Activated T-cell treated with anti-CD3 and anti-CD28 coated beads for 24 hours (primary cell): ENCODE measurements at places on chromosomes 11 and 22.
A peak's percentile ranks its signal among the peaks of the same experiment; 100 is the strongest.

GRCh38 chr11:103499710-103500340, 390.6 kb downstream of the DYNC2H1 start:
- DNase-seq = no peak

DNA sequence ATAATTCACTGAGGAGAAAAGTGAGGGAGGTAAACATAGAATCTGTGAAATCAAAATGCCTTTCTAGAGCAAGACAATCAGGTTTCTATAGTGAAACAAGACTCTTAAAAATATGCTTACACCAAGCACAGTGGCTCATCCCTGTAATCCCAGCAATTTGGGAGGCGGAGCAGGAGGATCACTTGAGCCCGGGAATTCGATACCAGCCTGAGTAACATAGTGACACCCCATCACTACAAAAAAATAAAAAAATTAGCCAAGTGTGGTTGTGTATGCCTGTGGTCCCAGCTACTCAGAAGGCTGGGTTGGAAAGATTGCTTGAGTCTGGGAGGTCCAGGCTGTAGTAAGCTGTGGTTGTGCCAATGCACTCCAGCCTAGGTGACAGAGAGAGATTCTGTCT, 43.2 kb upstream of the ME3 start:
- no peak for DNase-seq

- DNase-seq = no peak
These were observed 450.0 kb downstream of the MIAT start for GRCh38 chr22:27107386-27107785.

- no peak for DNase-seq
These were observed 54.7 kb downstream of the PICALM start for GRCh38 chr11:86014221-86014620.

GRCh38 chr11:74478877-74479731, 11.8 kb upstream of the KCNE3 start:
- DNase-seq = no peak

GRCh38 chr11:102927624-102927990, 27.9 kb downstream of the MMP13 start:
- DNase-seq = no peak

DNA sequence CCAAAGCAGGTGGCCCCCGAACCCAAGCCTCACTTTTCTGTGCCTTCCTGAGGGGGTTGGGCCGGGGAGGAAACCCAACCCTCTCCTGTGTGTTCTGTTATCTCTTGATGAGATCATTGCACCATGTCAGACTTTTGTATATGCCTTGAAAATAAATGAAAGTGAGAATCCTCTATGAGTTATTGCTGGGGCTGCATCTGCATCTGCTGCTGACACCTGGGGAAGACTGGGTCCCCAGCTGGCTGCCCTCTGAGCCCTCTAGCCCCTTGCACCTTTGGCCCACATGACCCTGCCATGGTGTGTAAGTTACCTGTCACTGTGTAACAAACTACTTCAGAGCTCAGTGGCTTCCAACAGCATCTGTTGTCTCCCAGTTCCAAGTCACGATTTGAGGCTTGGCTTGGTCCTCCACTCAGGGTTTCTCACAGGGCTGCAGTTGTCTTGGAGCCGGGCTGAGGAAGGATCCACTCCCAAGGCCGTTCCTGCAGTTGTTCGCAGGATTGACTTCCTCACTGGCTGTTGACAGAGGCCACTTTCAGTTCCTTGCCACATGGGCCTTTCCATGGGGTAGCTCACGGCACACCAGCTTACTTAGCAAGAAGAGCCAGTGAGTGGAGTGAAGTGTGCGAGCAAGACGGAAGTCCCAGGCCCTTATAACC, 13.5 kb upstream of the UVRAG start:
- DNase-seq = no peak

DNA sequence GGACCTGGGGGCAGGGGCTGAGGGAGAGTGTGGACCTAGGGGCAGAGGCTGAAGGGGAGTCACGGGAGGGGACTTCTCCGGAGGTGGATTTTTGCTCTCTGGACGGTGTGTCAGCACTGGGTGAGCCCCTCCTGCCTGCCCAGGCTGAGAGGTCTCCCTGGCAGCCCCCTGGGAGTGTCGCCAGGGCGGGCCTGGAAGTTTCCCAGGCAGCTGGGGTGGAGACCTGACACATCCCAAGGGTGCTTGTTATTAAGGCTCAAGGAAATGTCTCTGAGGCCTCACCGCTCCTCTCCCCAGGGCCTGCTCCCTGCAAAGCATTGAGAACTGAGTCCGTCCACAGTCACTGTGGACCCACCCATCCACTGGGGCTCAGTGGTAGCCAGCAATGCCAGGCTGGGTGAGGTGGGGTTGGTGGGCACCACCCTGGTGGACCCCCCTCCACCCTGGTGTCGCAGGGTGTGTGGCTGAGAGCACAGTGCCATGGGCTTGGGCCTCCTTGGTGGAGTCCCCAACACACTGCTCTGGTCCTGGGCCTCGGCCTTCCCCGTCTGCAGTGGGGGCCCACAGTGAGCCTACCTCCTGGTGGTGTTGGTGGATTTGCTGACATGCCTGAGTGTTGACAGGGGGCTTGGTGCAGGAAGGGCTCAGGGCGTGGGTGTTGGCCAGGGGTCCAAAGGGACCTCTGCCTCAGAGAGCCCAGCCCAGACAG, 2.5 kb downstream of the CD81 start:
- no peak for DNase-seq

- DNase-seq = no peak
These were observed 29.2 kb downstream of the FAR1 start for GRCh38 chr11:13697710-13698109.

DNA sequence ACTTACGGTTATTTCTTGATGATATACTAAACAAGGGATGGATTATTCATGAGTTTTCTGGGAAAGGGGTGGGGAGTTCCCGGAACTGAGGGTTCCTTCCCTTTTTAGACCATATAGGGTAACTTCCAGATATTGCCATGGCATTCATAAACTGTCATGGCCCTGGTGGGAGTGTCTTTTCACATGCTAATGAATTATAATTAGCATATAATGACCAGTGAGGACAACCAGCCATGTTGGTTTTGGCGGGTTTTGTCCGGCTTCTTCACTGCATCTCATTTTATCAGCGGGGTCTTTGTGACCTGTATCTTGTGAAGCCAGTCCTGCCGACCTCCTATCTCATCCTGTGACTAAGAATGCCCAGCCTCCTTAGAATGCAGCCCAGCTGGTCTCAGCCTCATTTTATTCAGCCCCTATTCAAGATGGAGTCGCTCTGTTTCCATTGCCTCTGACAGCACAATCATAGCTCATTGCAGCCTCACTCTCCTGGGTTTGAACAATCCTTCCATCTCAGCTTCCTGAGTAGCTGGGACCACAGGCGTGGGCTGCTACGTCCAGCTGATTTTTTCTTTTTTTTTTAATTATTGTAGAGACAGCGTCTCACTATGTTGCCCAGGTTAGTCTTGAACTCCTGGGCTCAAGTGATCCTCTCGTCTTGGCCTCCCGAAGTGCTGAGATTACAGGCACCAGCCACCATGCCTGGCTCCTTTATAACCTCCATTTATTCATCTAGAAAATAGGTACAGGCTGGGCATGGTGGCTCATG, 52.6 kb upstream of the EMID1 start:
- no peak for DNase-seq

- no peak for DNase-seq
These were observed 12.3 kb upstream of the TXN2 start for GRCh38 chr22:36493690-36494110.

- DNase-seq = no peak
These were observed 6.0 kb upstream of the TNNT3 start for GRCh38 chr11:1913271-1914060.

- DNase-seq = peak; percentile 61
These were observed 32.1 kb upstream of the DGKZ start for GRCh38 chr11:46315033-46315738.

GRCh38 chr22:17592201-17592600, 28.9 kb downstream of the SLC25A18 start:
- no peak for DNase-seq

GRCh38 chr11:130846606-130847005, 69.7 kb downstream of the SNX19 start:
- no peak for DNase-seq

GRCh38 chr22:50505776-50506610, 1.5 kb downstream of the LMF2 start:
- no peak for DNase-seq

DNA sequence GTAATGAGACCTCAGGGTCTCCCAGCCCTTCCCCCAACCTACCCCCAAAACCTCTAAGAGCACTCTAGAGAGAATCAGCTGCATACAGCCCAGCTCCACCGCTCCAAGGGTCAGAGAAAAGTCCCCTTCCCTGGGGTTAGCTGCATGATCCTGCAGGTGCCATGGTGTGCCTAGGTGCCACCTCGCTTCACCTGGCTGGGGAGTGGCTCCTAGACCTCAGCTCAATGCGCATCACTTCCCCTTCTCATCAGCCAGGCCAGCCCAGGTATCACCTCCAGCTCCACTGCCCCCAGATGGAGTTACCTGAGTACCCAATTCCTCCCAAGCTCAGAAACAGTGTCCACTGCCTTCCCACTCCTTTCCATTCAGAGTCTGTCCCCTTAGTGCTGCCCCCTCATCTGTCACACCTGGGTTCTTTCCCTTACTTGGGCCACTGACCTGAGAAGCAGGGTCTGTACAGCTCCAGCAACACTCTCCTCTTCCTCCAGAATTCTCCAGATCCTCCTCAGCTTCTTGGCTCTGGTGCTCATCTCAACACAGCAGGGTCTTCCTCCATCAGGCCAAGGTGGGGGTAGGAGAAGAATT, 1.3 kb downstream of the STARD10 start:
- no peak for DNase-seq

GRCh38 chr22:45638834-45639746, 32.5 kb upstream of the ATXN10 start:
- DNase-seq = no peak

GRCh38 chr11:88626216-88626615, 288.7 kb upstream of the CTSC start:
- no peak for DNase-seq

DNA sequence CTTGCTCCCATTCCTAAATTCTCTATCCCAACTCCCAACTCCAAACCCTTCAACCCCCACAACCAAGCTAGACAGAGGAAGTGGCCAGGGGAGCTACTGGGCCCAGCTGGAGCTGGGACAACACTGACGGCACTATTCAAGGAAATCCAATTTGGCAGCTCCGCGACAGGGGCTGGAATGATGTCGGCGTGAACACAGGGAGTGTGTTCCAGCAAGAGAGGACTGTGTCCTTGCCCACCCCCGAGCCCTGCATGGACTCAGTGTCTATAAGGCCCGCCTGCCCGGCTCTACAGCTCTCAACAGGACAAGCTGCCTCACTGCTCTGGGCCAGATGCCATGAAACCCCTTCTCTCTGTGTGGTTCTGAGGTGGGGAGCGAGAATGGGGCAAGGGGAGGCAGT, 11.3 kb downstream of the PCSK7 start:
- DNase-seq = no peak

- peak; percentile 95 for DNase-seq
These were observed at the start of gene ARFGAP2 for GRCh38 chr11:47176328-47177228. Gene ARFGAP2 (minus strand): TSS chr11:47176879. CDS start chr11:47176853, 26 bp downstream.

- no peak for DNase-seq
These were observed 61.9 kb downstream of the RCN1 start for GRCh38 chr11:32152821-32153220.

- DNase-seq = no peak
These were observed 1137.7 kb upstream of the CNTN5 start for GRCh38 chr11:97883086-97883485.

DNA sequence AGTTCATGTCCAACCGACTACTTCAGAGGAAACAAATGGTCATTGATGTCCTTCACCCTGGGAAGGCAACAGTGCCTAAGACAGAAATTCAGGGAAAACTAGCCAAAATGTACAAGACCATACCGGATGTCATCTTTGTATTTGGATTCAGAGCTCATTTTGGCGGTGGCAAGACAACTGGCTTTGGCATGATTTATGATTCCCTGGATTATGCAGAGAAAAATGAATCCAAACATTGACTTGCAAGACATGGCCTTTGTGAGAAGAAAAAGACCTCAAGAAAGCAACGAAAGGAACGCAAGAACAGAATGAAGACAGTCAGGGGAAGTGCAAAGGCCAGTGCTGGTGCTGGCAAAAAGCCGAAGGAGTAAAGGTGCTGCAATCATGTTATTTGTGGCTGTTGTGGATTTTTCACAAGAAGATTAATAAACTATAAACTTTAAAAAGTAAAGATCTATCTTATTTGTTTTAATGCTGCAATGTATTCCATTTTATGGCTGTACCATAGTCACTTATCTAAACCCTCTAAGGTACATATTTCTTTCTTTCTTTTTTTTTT, 20.1 kb upstream of the HIPK3 start:
- DNase-seq = no peak

GRCh38 chr22:20663137-20663828, 110.6 kb upstream of the SERPIND1 start:
- DNase-seq = no peak

DNA sequence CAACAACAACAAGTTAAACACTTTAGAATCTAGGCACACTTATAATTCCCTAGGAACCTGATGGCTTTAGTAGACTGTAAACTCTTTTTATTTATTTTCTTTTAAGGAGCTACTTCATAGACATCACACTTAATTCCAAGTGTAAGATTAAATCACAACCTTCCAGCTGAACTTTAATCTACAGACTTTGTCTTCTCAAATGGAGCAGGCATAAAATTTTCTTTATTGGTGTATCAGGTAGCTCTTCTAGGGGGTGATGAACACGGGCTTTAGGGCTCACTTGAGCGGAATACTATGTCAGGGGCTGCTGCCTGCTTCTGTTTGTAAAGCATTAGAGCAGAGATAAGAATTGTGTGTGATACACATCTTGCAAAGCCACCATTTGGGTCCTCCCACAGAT, 525.8 kb upstream of the FAT3 start:
- no peak for DNase-seq

GRCh38 chr11:46112961-46113607, 8.2 kb downstream of the PHF21A start:
- DNase-seq = no peak

DNA sequence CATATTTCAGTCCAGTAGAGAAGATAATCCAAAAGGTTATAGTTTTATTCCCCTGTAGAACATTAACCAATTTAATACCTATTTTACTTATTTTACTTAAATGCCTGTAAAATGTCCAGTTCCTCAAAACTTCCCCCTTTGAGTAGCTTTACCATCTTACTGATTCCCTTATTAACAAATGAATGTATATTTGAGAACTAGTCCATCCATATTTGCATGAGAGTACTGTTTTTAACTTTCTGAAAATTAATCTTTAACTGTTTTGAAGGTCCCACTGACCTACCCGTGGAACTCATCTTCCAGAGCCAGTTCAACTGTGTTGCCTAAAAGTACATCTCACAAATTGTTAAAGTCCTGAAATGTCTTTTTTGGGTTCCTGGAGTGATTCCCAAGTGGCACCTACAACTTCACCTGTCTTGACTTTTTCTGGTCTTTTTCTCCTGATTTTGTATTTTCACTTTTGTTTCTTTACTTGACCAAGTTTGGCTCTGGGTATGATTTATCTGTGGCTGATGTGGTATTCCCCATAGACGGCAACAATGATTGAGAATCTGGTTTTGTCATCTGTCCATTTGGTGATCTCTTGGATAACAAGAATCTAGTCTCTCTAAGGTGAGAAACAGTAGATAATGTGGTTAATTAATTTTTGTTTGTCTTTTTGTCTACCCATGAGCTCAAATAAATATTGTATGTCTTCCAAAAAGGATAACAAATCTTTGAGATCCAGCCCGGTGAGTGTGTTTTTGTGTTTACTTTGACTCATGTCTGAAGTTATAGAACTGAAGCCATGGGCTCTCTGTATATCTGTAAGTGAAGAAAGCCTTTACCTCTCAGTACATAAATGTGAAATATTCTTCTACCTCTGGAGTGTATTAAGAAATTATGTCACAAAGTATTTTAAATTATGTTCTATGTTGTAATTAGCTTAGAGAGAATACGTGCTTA, 174.2 kb downstream of the ETS1 start:
- no peak for DNase-seq
